Frontal cortex (tissue), 4 donors: ENCODE measurements at places on chromosomes 4 and X.

- no peak for DNase-seq
These were observed 114.6 kb downstream of the DDIT4L start for GRCh38 chr4:100075486-100076270.

- no peak for DNase-seq
These were observed 11.7 kb upstream of the RAB40A start for GRCh38 chrX:103531002-103531401.

- no peak for DNase-seq
These were observed 378.9 kb downstream of the KCNIP4 start for GRCh38 chr4:21569638-21570037.

GRCh38 chrX:145848857-145849256 is 31.2 kb downstream of the SLITRK2 start:
- no peak for DNase-seq

DNA sequence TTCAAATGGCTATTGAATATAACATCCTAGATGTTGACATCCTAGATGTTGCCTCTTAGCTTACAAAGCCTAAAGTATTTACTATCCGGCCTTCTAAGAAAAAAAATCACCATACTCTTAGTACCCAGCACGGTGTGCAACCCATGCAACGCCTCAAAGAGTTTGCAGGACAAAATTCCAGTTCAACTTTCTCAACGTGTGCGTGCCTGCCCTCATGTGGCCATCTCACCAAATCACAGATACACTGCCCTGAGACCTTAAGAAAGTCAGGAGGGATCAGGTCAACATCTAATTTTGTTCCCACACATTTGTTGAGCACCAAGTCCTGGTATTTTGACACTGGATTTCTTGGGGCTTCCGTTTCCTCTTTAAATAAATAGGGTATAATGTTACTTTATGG is 68.3 kb downstream of the CRMP1 start:
- DNase-seq = no peak

- no peak for DNase-seq
These were observed 53.5 kb downstream of the SPANXA2 start for GRCh38 chrX:141642979-141643378.

- DNase-seq = no peak
These were observed 64.8 kb downstream of the PCDH18 start for GRCh38 chr4:137467537-137467936.

GRCh38 chr4:57131849-57132742 is 21.9 kb upstream of the IGFBP7 start:
- no peak for DNase-seq

DNA sequence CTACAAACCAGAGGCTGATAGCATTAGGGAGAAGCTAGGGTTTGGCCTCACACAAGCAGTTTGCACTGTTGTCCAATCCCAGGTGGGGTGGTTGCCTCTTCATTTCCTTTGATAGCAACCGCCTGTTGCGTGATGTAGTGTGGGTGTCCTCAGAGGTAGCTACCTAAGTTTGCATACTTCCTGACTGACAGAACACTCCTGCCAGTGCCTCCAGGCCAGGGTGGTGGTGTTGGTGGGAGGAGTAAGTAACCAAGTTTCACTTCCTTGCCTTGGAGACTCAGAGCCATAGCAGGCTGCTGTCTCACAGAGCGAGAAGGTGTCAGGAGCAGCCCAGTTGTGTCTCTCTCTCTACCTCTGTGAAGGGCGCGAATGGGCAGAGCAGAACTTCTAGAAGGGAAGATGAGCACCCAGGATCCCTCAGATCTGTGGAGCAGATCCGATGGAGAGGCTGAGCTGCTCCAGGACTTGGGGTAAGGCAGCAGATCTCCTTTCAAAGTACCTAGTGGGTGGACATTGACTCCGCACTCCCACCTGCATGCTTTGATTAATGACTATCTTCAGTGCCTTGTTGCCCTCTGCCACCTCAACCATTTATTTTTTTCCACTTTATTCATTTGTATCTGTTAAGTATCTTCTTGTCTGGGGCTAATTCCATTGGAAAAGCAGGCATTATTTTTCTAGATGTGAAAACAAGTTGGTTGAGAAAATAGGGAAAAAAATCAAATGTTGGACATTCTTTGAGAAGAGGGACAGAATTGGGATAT is at the start of gene DAPP1:
Gene DAPP1 (plus strand): TSS at position 283 of the 764 bp plus-strand sequence. CDS start 87 bp downstream, at position 370.
- no peak for DNase-seq

DNA sequence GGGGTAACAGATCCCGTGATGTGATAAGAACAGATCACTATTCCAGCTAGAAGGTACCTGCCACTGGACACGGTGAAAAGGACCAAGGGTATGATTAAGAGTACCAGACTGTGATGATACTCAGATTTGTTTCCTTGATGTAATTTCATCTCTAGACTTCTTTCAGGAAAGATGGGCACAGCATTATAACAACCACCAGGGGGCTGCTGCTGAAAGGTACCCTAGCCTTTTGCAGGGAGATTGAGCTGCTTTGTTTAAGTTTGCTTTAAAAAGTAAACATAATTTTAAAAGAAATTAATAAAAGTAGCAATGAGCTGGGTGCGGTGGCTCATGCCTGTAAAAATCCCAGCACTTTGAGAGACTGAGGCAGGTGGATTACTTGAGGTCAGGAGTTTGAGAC is 145.4 kb downstream of the EMCN start:
- DNase-seq = no peak

- no peak for DNase-seq
These were observed 46.8 kb downstream of the SLIT2 start for GRCh38 chr4:20298455-20298854.

DNA sequence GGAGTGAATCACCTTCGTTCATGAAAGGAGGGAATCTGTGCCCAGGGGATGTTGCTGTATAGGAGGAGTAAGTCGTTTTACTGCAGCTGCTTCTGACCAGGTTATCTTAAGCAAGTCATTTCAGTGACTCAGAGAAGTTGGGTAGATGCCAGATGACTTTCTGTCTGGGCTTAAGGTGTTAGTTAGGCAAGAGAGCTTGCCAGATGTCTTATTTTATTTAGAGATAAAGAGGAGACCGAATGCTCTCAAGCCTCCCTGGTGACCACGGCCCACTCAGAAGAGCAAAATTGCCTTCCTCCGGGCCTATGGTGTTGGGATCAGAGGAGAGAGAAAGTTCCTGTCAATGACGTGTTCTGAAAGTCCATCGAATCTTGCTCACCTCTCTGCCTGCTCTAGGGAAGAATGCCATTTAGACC is 16.3 kb upstream of the ZNF827 start:
- DNase-seq = no peak

GRCh38 chrX:100895365-100896075 is 21.4 kb upstream of the NOX1 start:
- DNase-seq = no peak

DNA sequence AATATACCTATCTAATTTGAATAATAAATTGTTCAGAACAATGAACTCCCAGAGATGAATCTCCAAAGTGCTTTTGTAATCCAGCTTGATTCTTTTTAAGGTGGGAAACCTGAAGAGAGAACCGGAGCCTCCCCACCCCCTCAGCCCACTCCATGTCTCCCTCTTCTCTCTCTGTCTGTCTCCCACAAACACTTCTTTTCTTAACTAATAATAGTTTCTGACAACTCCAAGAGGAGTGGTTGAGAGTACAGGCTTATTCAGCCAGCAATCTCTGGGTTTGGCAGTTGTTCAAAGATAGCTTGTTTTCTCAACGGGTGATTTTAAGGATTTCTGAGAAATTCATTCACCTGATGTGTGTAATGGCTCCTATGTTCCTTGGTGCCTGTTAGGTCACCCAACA is 23.4 kb downstream of the PPP4R3C start:
- no peak for DNase-seq

DNA sequence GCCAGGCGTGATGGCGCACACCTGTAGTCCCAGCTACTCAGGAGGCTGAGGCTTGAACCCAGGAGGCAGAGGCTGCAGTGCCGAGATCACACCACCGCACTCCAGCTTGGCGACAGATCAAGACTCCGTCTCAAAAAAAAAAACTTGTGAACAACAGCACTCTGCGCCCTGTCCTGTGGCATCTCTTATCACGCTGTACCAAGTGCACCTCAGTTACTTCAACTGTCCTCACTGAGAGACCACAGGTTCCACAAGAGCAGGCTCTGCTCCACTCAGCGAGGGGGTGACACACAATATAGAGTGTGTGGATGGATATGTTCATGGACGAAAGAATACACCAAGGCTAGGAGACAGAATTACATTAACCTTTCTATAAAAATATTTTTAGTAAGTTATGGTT is 49.3 kb downstream of the ADGRA3 start:
- no peak for DNase-seq

DNA sequence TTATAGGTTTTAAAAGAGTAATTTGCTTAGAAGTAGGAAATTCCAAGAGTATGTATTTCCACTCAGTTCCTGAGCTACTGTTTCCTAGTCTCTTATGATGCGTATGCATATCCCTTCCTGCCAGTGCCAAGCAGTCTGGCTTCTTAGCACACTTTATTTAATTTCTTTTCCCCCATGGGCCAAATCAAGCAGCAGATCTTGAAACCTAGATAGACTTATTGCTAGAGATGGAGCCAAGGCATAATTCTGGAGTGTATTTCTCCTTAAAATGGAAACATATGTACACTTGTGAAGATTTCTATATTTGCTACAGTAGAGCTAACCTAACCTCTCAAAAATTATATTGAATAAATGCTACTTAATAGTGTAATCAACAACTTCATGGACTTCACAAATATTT is 2337.6 kb downstream of the PCDH7 start:
- DNase-seq = no peak

- DNase-seq = no peak
These were observed at the start of gene EMCN for GRCh38 chr4:100517864-100518341. Gene EMCN (minus strand): TSS chr4:100518022. CDS start chr4:100517914, 108 bp downstream.

- DNase-seq = no peak
These were observed 42.7 kb downstream of the KIF4A start for GRCh38 chrX:70332600-70332999.

DNA sequence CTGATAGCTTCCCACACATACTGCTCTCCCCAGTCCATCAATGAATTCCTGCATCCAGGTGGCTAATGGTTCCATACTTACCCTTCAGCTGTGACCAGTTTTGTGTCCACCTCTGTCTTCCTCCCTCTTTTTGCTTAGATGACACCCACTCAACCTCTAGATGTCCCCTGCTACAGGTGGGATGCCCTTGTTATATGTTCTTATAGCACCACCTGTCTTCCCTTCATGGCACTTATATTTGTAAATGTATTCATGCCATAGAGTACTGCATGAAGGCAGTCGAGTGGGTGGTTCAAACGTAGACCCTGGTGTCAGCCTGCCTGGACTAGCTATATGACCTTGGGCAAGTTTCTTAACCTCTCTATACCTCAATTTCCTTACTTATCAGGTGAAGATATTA is 6.5 kb upstream of the USP46 start:
- DNase-seq = no peak

DNA sequence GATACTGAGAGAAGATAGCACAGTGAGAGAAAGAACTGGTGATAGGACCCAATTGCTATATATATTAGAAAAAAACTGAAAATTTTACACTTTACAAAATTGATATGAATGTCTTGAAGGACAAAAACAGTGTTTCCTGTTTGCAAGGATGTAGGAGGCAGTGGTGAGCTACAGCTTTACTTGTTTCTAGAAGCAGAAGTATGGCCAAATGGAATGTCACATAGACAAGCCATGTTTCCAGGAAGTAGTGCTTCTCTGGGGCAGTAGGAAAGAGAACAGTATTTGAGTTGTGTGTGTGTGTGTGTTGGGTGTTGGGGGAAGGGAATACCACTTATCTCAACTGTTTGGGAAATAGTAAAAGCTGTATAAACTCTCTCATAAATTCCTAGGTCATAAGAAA is 60.9 kb upstream of the IBSP start:
- no peak for DNase-seq

DNA sequence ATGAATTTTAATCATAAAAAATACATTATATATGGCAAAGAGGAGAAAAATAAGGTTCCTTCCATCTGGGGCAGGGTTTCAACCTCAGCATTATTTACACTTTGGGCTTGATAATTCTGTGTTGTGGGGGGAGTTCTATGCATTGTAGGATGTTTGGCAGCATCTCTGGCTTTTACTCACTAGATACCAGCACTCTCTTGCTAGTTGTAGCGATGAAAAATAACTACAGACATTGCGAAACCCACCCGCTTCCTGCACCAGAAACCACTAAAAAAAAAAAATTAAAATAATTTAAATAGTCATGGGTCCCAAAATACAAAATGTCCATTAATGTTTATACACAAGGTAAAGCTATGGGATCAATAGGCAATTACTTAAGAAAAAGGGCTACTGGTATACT is 52.7 kb downstream of the PPP3CA start:
- DNase-seq = no peak

- DNase-seq = no peak
These were observed 3.9 kb downstream of the TMEM33 start for GRCh38 chr4:41939016-41939626.

- no peak for DNase-seq
These were observed 357.2 kb upstream of the GATB start for GRCh38 chr4:152117933-152118507.

- DNase-seq = no peak
These were observed 491 bp downstream of the COL4A5 start for GRCh38 chrX:108439961-108440696.

- DNase-seq = no peak
These were observed 220.5 kb upstream of the RPS6KA3 start for GRCh38 chrX:20487227-20487626.

DNA sequence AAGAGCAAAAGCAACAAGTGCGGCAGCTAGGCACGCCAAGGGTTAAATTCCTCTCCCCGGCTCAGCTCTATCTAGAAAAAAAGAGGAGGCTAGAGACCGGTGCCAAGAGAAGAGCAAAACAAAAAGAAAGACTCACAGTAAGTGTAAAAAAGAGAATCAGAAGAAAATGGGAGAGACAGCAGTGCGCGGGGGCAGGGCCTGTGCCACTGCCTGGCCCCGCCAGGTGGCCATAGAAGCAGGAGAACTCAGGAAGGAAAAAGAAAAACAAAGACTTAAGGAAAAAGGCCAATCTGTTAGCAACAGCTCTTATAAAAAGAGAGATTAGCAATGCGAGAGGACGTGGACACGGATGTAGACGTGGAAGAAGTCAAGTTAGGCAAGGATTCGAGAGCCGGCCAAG is 3.2 kb downstream of the ACOX3 start:
- DNase-seq = no peak

DNA sequence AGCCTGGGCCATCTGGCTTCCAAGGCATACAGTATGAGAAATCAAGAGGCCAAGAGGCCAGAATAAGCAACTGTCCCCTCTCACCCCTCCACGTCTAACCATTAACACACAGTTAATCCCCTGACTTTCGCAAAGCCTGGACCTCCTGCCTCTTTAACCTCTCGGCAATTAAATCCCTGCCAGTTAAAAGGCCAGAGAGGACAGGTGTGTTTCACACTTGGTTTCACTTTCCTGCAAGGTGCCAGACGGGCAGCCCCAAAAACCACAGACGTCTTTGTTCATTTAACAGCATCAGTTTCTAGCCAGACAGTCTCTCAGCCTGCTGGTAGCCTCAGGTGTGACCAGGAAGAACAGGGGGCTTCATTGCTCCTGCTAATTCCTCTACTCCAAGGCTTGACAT is 91.1 kb upstream of the KIT start:
- DNase-seq = no peak
